ENCODE measurements at places on chromosomes 6 and 20.

GRCh38 chr20:36267605-36268381 lies 31.5 kb downstream of the AAR2 start:
- no peak for DNase-seq

DNA sequence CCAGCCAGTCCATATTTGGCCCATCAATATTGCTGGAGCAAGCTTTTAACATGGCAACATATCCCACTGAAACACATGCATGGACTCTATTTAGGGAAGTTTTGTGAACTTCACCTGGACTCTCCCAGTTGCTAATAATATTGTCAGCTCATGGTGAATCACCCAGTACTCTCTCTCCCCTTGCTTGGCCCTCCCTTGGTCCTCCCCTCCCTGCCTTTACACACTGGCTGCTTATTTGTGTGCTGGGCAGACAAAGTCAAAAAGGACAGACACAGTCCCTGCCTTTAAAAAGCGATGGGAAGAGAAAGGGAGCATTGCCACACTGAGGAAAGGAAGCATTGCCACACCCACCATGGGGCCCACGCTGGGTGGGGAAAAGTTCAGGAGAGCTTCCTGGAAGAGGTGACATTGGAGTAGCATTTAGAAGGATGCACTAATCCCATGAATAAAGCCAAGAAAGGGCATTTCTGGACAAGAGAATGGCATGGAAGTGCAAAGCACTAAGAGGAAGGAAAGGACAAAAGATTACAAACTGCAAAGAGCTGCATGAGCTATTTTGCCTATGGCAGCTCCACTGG lies 143.4 kb upstream of the EXOC2 start:
- DNase-seq: no peak

DNA sequence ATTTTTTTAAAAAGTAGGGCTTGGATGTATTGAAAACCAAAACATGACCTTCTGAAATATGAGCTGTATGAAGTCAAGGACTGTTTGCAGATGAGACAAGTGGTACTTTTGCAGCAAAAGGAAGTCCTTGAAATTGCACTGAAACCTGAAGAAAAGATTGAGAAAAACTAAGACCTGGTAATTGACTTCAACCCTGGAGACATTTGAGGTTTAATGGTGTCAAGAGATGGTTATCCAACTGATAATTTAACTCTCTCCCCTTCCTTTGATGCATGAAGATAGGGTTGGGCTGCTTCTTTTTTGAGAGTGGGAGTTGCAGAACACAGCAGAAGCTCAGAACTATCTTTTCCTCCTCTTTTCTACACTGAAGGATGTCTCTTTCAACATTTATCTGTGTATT lies 180.9 kb upstream of the DTNBP1 start:
- DNase-seq: no peak

DNA sequence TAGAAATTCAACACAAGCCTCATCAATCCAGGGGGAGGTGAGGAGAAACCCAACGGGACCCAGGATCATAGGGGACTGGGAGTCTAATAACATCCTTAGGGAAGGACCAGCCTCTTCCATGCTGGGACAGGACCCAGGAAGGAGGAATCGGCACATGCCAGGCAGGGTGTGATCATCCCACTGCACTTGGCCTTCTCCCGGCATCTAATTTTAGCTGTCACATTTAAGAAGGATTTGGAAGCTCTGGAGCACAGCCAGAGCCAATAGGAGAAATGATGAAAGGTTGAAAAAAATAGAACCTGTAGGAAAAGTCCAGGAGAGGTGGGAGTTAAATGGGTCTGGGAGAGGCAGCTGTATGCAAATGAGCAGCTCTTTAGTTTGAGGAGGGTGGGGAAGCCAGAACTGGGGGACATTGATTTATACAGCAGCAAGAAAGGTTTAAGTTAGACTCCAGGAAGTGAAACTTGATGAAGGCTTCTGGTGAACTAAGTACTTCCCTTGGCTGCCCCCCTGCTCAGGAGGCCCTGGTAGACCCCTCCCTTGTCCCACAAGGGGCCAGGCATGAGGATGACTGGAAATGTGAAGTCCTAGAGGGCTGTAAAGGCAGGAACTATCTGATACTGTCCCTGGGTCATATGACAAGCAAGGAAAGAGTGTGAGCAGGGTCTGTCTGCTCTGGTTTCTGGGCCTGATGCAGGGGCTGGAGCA lies 260.3 kb downstream of the LRFN2 start:
- DNase-seq: peak; percentile 26

DNA sequence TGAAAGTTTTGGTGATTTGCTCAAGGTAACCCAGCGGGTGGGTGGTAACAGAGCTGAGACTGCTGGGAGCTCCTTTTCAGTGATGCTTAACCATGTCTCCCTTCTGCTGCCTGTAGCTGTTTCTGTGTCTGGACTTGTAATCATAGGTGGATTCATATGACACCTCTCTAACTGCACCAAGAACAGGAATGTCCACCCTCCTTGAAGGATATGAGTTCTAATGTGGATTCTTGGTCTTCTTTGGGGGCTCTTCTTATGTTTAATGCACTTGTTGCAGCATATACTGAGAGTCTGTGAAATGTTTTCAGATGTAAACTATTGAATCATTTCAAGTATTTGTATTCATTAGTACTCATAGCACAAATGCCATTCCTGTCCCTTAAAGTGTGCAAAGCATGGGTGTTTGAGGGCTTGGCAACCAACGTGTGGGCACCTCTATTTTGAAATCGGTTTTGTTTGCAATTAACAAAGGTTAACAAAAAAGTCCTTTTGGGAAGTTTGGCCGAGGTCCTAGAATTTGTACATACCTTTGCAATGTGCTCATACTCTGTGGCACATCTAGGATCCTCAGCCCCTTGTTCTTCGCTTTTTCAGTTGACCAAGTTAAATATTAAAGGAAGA lies 138.0 kb downstream of the SOX4 start:
- no peak for DNase-seq

- no peak for DNase-seq
Measured at GRCh38 chr6:34494973-34495372, 29.1 kb downstream of the PACSIN1 start.

GRCh38 chr6:17633465-17634188 lies 33.5 kb downstream of the FAM8A1 start:
- DNase-seq: no peak

DNA sequence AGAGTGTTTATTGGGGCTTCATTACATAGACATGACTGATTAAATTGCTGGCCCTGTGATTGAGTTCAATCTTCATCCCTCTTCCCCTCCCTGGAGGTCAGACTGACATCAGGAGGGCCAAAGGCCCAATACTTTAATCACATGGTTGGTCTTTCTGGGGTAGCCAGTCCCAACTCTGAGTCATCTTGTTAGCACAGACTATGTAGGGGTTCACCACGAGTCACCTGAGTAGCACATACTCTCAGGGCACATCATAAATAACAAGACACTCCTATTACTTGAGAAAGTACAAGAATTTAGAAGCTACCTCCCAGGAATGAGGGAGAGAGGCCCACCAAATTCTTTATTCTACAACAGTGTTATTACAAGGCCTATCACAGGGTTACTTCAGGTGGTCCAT lies 11.3 kb downstream of the GINS1 start:
- DNase-seq: no peak

DNA sequence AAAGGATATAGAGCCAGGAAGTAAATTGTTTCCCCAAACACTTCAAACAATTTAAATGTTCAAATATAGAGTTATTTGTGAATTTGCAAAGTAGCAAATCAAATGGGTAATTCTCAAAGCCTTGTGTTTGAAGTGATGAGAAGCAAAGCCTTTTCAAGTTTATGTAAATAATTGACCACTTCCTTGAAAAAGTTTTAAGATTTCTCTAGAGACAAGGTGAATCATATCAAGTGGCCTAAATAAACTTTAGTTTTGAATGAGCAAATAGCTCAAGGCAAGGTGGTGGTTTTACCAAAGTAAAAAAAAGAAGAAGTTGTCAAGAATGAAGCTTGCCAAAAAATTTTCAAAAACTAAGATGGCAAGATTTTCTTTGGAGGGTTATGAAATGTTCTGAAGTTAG lies 42.6 kb upstream of the IFNGR1 start:
- no peak for DNase-seq

- no peak for DNase-seq
Measured at GRCh38 chr20:59777814-59778575, 155.4 kb downstream of the SYCP2 start.

- no peak for DNase-seq
Measured at GRCh38 chr6:20716865-20717264, 182.6 kb downstream of the CDKAL1 start.

DNA sequence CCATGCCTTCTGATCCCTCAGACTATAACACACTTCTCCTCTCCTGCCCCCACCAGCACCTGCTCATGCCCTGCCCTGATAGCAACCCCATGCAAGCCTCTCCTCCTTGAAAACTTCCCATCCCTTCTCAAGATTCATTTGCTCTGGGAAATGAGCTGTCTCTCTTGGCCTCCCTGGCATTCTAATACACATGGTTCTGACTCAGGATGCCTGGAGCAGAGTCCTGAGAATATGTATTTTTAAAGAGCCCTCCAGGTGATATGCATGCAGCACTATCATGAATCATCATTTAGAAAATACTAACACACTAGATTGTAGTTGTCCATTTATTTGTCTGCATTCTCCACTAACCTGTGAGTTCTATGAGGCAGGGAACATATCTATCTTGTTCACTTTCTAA lies 26.6 kb downstream of the HDGFL1 start:
- DNase-seq: no peak

DNA sequence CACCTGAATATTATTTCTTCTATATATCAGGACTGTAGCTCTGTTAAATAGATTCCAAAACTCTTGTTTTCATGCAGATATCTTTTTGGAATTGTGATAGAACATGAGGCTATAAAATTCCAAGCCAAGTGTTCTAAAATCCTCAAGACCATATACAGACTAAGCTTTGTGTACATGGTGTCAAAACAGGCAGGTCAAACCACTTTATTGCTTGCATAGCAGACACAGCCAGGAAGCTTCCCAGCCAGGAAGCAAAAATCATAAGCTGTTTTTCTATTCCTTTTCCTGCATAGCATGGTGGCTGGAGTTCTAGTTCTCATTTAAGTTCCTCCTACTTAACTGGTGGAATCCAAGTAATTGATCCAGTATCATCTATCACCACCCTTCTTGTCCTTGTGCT lies 353.3 kb downstream of the PAX1 start:
- DNase-seq: no peak

DNA sequence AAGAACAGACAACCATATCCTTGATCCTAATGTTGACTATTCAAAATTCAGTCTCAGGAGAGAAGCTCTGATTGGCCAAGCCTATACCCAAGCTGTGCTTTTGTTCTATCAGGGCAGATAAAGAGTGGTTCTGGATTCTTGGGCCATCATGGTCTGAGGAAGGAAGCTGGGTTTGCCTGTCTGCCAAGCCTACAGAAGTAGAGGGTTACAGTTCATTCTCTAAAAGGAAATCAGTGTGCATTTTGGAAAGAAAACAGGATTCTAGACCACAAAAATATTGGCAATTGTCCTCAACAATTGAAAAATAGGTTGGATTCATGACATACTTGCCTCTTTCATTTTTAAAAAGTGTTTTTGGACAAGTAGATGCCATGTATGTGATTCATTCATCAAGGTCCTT lies 145.4 kb upstream of the BMP2 start:
- no peak for DNase-seq

GRCh38 chr20:34566978-34567891 lies 8.7 kb downstream of the MAP1LC3A start:
- no peak for DNase-seq

DNA sequence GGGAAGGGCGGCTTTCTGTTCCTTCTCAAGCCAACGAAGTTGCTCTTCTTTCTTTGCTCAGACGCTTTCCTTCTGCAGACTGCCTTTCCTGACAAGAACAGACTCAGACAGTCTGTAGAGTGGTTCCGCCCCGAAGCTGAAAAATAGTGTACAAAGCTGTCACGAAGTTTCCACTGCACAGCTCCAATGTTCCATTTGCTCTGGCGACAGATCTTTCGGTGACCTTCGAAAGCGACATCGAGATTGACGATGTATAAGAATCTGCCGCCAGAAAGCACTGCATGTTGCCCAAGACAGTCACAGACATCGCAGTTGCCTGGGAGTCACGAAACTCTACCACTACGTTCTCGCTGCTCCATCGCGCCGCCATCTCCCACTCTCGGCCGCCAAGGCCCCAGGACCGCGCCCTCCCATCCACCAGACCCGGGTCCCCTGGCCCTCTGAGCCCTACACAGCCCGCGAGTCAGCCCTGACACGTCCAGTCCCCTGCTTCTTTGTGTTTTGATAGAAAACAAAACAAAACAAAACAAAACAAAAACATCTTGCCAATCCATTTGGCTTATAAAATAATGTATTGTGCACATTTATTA lies 42.1 kb upstream of the ZNF184 start:
- no peak for DNase-seq

DNA sequence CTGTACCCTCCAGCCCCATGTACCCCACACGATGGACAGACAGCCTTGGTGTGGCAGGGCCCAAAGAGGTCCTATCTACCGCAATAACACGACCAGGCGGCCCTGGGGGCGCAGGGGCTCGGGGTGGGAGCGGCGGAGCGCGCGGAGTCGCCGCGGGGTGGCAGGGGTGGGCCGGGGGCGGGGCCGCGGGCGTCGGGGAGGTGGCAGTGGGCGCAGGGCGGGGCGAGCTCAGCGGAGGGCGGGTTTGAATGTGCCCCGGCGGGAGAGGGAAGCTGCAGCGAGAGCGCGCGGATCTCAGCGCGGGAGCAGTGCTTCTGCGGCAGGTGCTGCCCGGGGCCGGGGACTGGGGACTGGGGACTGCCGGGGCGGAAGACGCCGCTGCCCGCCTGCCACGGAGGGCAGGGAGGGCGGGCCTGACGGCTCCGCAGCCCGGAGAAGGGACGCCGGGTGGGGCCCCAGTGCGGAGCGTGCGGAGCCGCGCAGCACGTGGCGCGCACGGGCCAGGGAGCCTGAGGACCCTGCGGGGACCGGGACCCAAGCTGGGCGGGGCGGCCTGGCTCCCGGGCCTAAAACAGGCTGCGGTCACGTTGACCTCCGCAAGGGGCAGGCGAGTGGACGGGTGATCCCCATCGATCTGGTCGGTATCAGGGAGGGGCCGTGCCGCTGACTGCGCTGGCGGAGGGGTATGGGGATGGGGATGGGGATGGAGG lies at the start of gene SLC29A1:
Gene SLC29A1, plus strand, starts transcription at position 277 of the 710 bp plus-strand sequence. CDS start 3,719 bp downstream, outside the sequence.
- DNase-seq: peak; percentile 66

- no peak for DNase-seq
Measured at GRCh38 chr6:28947831-28948270, 24.1 kb upstream of the TRIM27 start.

GRCh38 chr6:109458774-109459531 lies 3.4 kb upstream of the MICAL1 start:
- no peak for DNase-seq

GRCh38 chr6:16681260-16681873 lies 79.9 kb downstream of the ATXN1 start:
- no peak for DNase-seq
